ENCODE measurements at places on chromosomes 16 and 17.

DNA sequence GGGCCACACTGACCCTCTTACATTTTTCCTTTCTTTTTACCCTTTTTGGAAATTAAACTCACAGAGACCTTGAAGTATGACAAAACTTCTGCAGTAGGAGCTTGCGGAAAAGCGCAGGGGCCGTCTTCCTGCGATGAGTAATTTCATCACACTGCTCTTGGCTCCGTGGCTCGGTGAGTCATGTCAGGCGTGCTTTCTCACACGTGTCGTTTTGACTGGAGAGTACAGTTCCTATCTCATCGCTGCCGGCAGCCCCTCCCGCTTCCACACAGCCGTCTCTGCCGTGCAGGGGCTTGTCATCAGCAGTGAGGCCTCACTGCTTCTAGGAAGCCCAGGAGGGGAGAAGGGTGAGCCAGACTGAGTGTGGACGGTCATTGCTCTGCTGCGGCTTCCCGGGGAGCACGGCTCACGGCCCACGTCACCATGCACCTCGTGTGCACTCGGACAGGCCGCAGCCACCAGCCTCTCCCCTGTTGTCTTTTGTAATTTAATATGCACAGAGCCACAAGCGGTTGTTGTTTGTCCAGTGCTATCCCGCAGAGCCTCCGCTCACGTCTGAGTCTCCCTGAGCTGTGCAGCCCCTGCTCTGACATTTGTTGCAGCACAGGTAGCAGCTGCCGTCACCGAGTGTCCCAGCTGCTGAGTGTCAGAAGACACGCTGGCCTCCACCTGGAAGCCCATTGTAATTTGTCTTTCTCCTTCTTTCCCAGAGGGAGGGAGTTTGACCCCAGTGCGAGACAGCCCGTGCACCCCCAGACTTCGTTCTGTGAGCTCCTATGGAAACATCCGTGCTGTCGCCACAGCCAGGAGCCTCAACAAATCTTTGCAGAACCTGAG is 99.4 kb upstream of the CHMP6 start:
- no peak for DNase-seq

GRCh38 chr16:89031715-89032659 is 55.0 kb upstream of the CBFA2T3 start:
- no peak for DNase-seq

DNA sequence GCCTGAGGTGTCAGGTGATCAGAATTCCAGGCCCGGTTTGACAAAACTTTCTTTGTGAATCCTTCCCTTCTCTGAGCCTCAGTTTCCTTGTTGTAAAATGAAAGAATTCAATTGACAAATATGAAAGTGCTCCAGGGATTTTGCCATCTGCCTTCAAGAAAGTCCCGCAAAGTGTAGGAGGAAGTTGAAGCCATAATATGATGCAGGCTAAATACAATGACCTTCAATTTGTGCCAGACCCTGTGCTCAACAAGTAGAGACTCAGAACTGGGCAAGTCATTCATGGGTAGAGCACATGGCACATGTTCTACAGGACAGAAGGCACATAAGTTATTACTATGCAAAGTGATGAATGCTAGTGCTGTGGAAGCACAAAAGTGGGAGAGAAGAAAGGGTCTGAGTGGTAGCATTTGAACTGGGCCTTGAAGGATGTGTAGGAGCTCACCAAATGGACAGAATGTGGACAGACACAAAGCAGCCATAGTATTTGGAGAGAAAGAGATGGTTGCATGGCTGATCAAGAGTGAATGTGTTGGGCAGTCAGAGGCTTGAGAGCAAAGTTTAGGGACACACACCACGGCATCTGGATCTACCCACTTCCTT is 2.4 kb upstream of the SCIMP start:
- no peak for DNase-seq

DNA sequence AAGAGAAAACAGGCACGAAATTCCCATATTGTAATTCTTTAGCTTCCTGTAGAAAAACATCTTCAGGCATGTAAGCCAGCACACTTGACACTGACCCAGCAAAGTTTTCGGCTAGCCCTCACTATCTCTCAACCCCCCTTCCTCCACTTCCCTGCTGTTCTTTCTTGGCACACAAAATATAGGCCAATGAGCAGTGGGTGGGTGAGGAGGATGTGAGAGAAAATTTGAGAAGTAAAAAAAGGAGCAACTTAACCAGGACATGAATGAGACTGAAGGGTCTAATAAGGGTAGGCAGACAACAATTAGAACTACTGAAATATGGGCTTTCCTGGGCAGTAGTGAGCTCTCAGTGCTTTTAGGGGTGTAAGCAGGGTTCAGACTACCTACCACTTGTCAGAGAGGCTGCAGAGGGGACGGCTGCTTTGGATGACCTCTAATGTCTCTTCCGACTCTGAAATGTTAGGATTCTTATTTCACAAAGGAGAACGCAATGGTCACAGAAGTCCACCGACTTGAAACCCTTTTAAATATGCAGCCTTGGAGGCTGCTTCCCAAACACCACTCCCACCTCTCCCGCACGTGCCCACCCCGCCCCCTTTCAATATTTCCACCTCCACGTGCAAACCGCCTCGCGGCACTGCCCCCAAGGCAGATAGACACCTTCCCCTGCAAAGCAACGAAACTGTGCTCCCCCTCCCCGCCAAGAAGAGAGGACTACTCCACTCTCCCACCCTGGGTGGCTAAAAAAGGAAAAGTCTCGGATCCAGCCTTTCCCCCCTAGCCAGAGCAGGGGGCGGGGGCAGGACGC is 889 bp downstream of the MBTD1 start:
- DNase-seq, result no peak

DNA sequence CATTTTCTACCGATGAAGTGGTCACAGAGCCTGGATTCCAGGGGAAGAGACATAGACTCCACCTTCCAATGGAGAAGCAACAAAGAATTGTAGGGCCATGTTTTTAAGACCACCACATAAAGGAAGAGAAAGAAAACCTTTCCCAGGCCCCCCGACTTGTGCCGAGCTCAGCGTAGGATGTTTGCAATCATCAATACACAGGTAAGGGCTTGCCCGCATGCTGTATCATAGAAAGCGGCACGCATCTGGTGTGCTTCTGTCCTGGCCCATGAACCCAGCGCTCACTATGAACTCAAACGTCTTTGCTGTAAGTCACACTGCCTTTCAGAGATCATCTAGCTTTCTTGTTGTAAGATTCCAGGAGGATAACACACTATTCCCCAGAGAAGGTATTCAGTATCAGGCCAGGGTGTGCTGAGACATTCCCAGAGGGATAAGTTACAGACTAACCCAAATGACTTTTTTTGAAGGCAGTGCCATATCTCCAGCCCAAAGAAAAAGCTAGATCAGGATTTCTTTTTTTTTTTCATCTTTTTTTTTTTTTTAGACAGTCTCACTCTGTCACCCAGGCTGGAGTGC is 79.5 kb upstream of the RPL38 start:
- no peak for DNase-seq

DNA sequence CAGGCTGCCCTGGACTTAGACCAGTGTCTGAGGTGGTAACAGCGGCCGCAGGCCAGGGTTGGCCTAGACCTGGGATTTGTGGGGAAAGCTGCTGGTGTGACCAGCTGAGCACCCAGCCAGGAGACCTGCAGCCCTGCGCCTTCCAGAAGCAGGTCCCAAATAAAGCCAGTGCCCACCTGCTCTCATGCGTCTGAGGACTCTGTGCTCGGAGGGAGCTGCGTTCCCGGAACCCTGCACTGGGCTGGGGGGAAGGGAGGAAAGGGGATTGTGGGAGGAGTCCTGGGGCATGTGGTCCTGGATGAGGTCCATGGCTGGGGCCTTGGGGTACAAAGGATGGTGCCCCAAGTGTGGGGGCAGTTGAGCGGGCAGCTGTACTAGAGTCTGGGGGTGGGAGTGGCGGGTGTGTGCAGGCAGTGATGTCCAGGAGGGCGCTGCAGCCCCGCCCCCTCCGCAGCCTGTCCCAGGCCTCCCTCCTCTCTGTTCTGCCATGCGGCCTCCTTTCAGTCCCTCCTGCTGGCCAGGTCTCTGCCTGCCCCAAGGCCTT is 1.8 kb upstream of the NECAB2 start:
- DNase-seq, result no peak

DNA sequence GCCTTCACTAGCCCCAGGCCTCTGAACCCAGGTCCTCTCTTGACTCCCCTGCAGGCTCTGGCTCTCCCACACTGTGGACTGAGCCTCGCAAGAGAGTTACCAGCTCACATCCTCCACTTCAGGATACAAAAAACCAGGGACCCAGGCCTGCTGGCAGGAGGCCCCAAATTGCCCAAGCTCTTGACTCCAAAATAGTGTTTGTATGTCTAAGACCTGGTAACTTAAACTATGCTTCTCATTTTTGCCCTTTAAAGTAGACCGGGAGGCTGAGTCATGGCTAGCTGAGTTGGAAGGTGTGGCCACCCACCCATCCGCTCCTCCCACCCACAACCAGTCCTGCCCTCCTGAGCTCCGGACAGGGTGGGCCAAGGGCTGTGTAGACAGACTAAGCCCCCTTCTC is 250.0 kb downstream of the SOX9 start:
- no peak for DNase-seq

DNA sequence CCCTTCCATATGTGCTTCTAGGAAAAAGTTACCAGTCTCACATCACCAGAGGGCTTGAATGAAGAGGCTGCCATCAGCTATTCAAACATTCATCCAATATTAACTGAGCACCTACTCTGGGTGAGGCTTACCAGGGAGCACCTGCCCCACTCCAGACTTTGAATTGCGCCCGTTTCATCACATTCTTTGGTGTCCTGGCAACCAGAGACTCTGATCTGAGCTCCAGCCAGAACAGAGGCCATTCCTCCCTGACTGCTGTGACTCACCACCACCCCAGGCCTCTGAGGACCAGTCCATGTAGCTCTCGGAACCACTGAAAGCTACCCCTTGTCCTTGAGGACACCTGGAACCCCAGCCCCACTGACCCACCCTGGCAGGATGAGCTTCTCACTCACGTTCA is at the start of gene C16orf96:
Gene C16orf96, plus strand, starts transcription at position 229 of the 400 bp plus-strand sequence. Its CDS starts 150 bp downstream, at position 379.
- DNase-seq, result no peak

GRCh38 chr17:74185571-74186185 is 17.8 kb upstream of the RPL38 start:
- no peak for DNase-seq

DNA sequence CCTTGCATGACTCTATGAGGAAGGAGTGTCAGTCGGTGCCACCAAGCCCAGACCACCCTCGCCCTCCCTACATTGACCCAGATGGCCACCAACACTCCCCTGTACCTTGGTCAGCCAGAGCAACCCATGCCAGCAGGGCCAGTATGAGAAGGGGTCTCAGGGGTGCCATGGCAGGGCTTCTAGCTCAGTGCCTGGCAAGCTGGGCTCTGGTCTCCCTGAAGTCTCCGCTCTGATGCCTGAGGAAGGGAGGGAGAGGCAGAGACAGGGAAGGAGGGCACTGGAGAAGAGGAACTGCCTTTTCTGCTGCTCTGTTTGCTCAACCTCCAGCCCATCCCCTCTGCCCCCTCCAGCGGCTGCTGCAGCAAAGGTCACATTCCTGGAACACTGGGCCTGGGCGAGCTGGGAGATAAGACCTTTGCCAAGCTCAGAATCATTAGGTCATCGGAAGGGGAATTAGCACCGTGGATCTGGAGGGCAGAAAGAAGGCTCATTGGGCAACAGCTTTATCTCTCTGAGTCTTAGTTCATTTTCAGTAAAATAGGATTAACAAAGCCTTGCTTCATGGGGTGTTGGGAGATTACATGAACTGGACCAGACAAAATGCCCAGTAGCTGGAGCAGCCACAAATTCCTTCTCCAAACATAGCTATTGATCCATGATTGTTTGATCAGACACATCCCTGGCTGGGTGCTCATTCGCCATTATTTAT is at the start of gene VTN:
Gene VTN, minus strand, starts transcription at position 273 of the 709 bp plus-strand sequence. Its CDS starts 104 bp downstream, at position 169.
- DNase-seq, result no peak

Measured in NCI-H2107 (cell line).